ENCODE measurements at places on chromosomes 1 and 21.

- no peak for DNase-seq
Observed at GRCh38 chr1:170215072-170215885, 69.5 kb downstream of the NTMT2 start.

GRCh38 chr1:89525169-89525855 lies 683 bp downstream of the LRRC8B start:
- no peak for DNase-seq

- DNase-seq, result no peak
Observed at GRCh38 chr21:34509151-34509550, 2.9 kb downstream of the KCNE1 start.

DNA sequence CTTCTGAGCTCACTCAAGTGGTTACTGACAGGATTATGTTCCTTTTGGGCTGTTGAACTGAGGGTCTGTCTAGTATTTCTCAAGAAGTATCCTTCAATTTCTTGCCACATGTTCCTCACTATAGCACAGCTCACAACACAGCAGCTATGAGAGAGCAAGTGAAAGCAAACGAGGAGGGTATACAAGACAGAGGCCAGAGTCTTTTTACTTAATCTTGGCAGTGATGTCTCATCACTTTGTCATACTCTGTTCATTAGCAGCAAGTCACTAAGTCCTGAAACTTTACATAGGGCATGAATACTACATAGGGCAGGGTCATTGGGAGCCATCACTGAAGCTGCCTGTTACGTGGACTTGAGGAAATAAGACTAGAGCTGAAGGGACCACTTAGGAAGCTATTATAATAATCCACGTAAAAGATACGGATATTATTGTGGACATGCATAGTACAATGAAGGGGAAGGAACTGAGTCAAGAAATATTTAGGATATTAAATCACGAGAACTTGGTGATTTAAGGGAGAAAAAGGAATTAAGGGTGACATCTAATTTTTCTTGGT lies 63.7 kb downstream of the SLC30A7 start:
- DNase-seq, result no peak

GRCh38 chr1:145706086-145706664 lies 993 bp downstream of the PDZK1 start:
- no peak for DNase-seq

GRCh38 chr1:35190784-35191183 lies 2.2 kb downstream of the SFPQ start:
- DNase-seq, result no peak

DNA sequence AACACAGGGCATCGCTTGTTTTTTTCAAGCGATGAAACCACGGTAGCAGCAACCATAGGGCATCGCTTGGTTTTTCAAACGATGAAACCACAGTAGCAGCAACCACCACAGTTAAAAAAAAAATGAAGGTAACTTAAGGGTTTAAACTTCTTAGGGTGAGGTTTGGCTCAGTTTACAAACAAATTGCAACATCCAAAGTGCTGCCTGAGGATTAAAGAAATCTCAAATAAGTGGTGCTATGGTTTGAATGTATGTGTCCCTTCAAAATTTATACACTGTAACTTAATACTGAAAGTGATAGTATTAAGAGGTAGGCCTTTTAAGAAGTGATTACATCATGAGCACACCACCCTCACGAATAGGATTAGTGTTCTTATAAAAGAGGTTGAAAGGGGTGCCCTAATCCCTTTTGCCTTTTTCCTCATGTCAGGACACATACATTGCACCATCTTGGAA lies 6.4 kb upstream of the GBP5 start:
- no peak for DNase-seq

- DNase-seq, result no peak
Observed at GRCh38 chr1:37481289-37482003, 7.1 kb downstream of the ZC3H12A start.

DNA sequence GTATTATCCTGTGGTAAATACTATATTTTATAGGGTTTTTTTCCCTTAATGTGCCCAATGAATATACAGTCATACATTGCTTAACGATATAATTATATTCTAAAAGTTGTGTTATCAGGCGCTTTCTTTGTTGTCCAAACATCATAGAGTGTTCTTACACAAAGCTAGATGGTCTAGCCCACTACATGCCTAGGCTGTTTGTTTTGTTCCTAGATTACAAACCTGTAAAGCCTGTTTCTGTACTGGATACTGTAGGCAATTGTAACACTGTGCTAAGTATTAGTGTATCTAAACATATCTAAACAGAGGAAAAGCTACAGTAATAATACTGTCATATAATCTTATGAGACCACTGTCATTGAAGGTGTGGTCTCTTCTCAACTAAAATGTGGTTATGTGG lies 242.6 kb upstream of the C1orf105 start:
- DNase-seq, result no peak

DNA sequence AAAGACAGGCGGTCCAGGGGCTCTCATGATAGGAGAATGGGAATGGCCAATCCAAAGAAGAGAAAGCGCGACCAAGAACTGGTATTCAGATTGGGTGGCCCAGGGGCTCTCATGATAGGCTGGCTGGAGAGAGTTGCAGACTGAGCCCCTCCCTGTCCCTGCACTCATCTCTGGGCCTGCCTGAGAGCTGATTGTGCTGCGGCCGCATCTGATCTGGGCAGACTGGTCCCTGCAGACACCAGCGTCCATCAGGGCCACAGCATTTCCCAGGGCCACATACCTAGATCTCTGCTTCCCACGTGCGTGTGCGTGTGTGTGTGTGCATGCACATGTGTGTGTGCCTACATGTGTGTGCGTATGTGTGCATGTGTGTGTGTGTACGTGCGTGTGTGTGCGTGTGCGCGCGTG lies 30.4 kb upstream of the MAN1C1 start:
- no peak for DNase-seq

GRCh38 chr21:20943561-20943997 lies 54.6 kb upstream of the NCAM2 start:
- DNase-seq, result no peak

DNA sequence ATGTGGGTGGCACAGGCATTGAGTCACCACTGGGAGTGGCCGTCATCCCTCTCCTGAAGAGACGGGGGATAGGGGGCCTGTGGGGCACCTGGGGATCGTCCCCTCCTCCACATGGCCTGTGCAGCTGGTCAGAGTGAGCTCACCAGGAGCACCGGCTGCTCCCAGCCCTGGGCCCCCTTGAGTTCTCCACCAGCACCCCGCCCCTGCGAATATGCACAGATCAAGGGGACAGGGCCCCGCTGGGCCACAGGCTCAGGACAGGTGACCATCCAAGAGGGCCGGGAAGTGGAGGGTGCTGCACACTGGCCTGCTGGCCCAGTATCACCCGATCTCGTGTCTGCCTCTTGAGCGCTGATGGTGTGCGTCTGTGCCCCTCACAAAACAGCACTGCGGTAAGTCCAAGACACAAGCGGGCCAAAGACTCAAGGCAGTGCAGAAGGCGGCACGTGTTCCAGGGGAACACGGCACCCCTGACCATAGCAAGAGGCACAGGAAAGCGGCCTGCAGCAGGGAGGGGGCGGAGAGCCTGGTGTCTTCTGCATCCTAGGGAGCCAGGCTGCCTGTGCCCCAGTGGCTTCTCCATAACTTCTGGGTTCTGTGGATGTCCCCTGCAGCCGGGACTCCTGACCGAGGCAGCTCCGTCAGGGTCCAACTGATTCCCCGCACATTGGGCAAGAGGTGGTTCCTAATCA lies 18.1 kb upstream of the TSPEAR start:
- DNase-seq, result no peak

DNA sequence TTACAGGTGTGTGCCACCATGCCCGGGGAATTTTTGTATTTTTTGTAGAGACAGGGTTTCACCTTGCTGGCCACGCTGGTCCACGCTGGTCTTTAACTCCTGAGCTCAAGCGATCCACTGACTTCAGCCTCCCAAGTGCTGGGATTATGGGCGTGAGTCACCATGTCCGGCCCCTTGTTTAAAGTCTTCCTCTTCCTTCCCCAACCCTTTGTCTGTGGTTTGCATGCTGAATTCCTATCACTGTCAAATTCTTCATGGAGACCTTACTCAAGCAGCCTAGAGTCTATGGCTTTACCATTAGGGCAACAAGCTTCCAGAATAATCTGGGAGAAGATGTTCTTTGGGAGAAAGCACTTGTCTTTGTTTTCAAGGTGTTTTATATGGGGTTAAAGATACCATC lies 34.7 kb downstream of the B3GALT5 start:
- DNase-seq, result peak; percentile 43

DNA sequence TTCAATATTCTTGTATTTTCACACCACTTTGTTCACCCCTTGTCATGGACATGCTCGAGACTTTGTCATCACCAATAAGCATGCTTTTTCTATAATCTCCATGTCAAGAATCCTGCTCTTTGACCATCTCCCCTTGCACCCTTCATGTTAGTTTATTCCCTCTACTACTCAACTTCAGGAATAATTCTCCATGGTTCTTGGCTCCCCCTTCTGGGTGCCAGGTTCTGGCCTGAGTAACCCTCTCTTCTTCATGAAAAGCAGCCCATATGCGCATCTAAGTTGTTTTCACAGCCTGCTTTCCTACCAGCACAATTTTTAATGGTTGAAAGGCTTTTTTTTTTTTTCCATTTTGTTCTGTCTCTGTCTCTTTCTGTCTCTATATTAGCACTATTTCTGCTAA lies 160.7 kb downstream of the LEPR start:
- no peak for DNase-seq

DNA sequence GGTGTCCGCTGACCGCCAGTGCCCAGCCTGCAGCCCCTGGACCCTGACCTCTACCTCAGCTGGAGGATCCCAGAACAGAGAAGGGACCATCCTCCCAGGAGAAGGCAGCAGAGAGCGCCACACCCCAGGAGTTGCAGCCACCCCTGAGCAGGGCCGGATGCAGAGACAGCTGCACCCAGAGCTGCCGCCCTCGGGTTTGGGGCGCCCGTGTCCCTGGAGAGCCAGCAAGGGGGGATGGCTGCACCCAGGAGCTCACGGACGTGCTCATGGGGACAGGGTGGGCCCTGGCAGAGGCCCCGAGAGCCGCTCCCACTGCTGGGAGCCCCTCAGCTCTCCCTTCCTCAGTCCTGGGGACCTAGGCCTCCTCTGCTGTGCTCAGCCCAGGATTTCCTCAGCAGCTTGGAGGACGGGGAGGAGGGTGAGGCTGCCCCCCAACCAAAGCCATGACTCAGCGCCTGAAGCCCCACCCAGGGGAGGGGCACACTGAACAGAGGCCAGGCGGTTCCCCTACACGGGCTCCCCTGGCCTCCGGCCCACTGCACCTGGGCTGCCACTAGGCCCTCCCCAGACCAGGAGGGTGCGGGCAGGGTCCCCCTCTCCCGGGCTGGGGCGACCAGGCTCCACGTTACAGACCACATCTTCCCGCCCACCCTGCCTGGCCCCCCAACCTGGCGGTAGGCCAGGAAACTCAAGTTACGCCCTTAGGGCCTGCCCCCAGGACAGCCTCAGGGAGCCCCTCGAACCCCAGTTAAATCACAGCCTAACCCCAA lies 2.2 kb downstream of the ACAP3 start:
- peak; percentile 29 for DNase-seq

DNA sequence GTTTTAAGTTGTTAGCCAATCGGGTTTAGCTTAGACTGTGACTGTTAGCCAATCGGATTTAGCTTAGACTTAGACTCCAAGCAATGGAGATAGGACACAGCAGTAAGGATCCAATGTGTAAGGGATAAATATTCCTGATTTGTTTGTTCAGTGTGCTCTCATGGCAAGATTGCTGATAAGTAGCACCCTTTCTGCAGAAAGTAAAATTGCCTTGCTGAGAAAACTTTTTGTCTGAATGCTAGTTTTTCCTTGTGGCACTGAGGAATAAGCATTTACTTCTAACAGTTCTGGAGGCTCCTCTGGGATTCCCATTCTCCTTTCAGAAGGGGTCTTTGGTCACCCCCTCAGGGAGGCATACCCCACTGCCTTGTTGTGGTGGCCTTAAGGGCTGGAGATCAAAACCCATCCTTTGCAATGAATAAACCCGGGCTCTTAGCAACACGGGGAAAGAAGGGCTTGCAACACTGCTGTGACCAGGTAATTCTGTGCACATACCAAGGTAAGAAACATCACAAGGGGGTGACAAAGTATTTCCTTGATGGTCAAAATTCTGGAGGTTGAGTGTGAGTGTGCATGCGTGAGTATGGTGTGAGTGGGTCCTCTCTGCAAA lies 45.4 kb downstream of the SERINC2 start:
- no peak for DNase-seq

GRCh38 chr1:34714386-34714785 lies 40.5 kb upstream of the GJB5 start:
- DNase-seq, result no peak

GRCh38 chr21:29466532-29466931 lies 167.8 kb downstream of the BACH1 start:
- DNase-seq, result no peak

DNA sequence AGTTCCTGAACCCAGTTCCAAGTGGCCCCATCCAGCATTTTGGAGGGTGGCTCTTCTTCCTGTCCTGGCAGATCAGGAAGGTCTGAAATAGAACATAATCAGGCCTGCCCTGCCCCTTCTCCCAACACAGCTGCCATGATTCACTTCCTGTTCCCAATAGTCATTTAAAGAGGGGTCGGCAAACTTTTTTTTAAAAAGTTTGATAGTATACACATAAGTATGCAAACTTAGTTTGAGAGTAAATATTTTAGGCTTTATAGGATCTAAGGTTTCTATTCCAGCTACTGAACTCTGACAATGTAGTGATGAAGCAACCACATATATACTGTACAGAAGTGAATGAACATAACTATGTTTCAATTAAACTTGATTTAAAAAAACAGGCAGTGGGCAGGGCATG lies 66.4 kb downstream of the LUZP1 start:
- peak; percentile 29 for DNase-seq

Data from AG04450 (cell line).